Peyer's patch (tissue), 4 donors: ENCODE measurements at places on chromosomes 6 and 20.
A peak's percentile ranks its signal among the peaks of the same experiment; 100 is the strongest.

- DNase-seq = peak; percentile 46
These were observed 7.6 kb upstream of the MAPK13 start for GRCh38 chr6:36122495-36123269.

DNA sequence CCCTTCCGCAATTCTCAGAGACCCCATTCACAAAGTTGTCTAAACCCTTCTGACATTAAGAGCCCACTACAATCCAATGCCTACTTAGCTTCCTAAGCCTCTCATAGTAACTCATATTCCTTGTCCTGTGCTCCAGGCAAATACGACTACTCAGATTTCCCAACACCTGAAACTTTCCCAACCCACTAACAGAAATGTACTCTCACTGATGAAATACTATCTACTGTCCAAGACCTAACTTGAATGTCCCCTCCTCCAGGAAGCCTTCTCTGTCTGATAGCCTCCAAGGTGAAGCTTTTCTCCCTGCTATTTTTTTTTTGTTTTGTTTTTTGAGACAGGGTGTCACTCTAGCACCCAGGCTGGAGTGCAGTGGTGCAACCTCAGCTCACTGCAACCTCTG lies 30.4 kb downstream of the GPLD1 start:
- no peak for DNase-seq

DNA sequence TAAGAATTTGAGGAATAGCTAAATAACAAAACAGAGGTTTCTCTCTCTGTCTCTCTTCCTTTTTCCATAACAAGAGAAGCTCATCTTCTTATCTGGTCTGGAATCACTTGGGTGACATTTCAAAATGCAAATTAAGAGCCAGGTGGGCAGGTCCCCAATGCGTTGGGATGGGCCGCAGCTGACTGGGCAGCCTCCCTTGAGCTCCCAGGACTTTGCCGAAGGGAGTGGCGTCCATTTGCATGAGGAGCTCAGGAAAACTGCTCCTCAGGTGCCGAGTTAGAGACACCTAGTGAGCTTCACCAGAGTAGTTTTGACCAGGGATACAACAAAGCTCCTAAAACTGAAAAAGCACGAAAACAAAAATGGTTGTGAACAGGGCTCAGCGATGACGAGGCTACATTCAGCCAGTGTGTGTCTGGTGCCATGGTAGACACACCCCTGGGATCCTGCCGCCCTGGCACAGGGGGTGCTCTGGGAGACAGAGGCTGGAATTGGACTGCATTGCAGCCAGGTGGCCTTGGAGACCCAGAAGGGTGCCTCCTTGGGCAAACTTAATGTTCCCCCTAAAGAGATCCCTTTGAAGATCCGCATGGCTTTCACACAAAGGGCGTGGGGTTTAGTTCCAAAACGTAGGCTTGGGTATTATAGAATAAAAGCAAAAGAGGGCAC lies 13.5 kb upstream of the SERPINB6 start:
- DNase-seq = peak; percentile 77

DNA sequence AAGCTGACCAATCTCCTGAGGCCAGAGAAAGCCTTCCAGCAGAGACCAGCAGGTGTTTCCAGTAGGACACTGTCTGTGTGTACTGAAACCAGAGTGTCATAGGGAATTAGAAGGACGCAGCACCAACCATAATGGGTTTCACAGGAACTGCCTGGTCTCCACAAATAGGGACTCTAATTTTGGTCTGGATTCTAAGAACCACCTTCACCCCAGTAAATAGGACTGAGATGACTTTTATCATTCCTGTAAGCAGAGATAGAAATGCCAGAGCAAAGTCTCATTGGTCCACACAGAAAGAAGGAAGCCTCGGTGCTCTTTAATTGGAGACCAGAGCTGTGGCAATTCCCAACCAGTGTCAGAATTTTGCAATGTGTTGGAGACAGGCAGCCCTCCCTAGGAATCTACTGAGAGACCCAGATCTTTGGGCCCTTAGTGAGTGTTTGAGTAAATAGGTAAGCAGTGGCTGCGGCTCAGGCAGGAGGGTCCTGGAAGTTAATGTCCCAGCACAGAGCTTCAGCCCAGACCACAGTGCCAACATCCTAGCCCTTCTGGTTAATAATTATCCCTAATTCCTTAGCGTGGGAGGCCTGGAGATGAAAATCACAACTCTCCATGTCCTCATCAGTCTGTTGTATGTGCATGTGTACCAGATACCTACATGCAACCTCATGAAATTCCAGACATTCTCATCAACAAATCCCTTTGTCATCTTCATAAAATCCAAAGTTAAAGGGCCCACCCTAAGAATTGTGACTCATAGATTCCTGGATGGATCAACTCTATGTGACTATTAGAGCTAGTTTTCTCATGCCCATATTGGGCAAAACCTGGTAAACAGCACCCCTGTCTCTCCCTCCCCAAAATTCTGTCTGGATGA lies 81.2 kb downstream of the UNC5CL start:
- DNase-seq = no peak

- DNase-seq = no peak
These were observed 74.0 kb upstream of the SAMD5 start for GRCh38 chr6:147434516-147434915.

DNA sequence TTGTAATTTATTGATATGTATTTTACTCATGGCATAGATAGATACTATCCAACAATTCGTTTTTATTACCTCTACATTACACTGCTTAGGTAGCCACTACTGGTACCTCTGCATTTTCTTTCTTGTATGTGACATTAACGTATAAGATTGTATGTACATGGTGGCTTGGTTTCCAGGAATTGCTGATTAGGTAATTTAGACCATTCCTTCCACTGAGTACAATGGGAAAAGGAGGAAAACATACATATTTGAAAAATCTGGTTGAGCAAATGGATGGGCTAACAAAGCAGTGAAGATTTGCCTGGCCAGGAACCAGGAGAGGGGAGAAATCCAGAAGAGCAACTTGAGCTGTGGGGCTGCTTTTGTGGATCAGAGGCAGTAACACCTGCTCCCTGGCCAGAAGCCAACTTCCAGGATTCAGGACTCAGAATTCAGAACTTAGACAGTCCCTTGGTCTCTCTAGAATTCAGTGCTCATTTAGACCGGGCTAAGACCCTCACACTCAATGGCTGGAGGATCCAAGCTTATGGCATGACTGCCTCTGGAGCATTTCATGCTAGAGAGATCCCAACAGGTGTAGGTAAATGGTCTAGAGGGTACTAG lies 17.9 kb upstream of the MICB start:
- no peak for DNase-seq

GRCh38 chr6:79964607-79965081 lies 17.3 kb upstream of the ELOVL4 start:
- no peak for DNase-seq

- DNase-seq = no peak
These were observed 571.2 kb downstream of the QKI start for GRCh38 chr6:163985710-163986109.

DNA sequence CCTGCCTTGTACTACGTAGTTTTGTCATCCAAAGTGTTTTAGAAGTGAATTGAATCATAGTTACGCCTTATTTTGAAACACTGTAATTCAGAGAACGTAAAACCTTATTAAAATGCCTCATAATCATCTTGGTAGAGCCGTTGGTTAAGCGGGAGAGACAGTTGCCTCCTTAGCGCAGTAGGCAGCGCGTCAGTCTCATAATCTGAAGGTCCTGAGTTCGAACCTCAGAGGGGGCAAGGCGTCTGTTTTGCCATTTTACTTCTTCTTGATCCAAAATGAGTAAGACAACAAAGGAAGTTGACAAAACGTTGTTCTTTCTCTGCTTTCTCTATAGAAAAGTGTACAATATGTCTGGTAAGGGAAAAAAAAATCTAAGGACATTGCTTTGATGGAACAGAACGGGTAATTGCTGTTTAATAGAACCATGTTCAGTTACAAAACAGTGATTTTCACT lies 20.7 kb upstream of the TRIM27 start:
- DNase-seq = no peak

DNA sequence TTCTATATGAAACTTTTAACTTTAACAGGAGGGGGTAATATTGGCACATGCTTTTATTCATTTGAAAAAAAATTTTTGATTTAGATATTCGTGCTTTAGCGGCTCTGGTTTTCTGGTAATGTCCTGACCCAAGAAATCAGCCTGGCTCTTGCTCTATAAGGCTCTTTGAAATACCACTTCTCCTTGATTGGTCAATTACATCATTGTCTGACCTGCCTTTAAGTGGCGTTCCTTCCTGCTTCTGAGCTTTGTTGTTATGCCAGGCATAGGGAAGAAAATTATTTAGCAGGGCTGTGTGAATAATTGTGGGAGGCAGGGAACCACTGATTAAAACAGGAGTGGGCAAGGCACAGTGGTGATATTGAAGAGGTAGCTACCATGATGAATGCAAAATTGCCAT lies 3.9 kb downstream of the RNF144B start:
- DNase-seq = no peak

GRCh38 chr20:47355489-47356219 lies 845 bp downstream of the ZMYND8 start:
- DNase-seq = no peak

DNA sequence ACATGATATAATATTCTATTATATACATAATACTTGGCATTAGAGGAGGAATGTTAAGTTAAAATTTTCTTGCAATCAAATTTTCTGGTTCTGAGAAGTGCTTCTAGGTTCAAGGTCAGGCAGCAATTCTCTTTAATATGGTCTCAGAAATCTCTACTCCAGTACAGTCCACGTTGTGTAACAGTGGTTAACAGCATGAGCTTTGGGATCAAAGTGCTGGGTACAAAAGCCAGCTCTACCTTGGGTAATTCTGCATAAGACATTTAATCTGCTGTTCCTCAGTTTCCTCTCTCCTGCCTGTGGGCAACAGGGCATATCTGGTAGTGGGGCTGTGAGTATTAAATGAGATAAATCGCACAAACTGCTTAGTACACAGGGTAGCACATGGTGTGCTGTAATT lies 437.8 kb downstream of the CDC5L start:
- DNase-seq = no peak

DNA sequence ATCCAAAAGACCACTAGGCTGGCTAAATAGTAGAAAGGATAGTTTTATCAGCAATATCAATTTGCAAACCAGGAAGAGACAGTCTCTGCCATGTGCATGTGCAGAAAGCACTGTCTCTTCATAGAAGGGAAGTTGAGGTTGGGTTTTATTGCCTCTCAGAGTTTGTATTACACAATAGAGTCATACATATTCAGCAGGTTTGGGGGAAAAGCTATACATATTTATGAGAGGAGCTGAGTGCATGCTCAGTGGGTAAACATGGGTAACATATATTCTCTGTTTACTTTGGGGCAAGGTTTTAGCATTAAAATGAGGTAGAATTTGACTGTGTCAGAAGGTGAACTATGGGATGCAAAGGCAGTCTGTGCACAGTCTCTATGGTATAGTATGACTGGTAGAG lies 14.9 kb downstream of the TMEM170B start:
- DNase-seq = no peak
